Psoas muscle (tissue), 8 donors: ENCODE measurements at places on chromosomes 7 and 10. TPM values are rescaled to one million over a fixed set of nuclear protein-coding genes. Genes with fewer than 3 reads are reported as not detected.

GRCh38 chr7:131623154-131623553 is 66.7 kb upstream of the PODXL start:
- DNase-seq = peak; percentile 30
- H3K36me3 ChIP-seq = no peaks in the 10 kb centered on the region
- no peaks in the 10 kb centered on the region for H3K27me3 ChIP-seq
- peak overlapping the region; percentile 36 for H3K27ac ChIP-seq
- no peaks in the 10 kb centered on the region for H3K4me1 ChIP-seq
- H3K4me3 ChIP-seq = no peak overlapping the region

DNA sequence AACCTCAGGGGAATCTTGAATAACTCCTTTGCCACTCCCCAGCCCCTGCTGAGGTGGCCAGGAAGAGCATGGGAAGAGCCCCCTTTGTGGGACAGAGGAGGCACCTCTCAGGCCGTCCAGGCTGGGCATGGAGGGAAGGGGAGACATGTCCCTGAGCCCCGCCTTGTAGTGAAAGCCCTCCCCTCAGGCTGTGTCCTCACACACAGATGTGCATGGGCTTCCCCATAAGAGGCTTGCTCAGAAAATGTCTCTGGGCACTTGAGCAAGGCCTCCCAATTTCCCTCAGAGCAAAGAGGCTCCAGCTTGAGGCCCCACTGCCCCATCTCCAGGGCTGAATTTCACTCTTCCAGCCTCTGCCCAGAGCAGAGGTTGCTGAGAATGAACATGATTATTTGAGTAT is 3.8 kb downstream of the TMEM72 start:
- H3K36me3 ChIP-seq = no peaks in the 10 kb centered on the region
- H3K27ac ChIP-seq = no peak overlapping the region
- no peak overlapping the region for H3K4me3 ChIP-seq
- H3K27me3 ChIP-seq = no peaks in the 10 kb centered on the region
- H3K4me1 ChIP-seq = no peaks in the 10 kb centered on the region

GRCh38 chr10:118873738-118874105 is 119.0 kb upstream of the CACUL1 start:
- no peaks in the 10 kb centered on the region for H3K36me3 ChIP-seq
- DNase-seq = no peak
- no peak overlapping the region for H3K4me3 ChIP-seq
- no peaks in the 10 kb centered on the region for H3K27me3 ChIP-seq
- H3K4me1 ChIP-seq = peaks cover 8% of the 10 kb centered on the region

GRCh38 chr10:106198275-106198674 is 966.2 kb downstream of the SORCS1 start:
- no peaks in the 10 kb centered on the region for H3K4me1 ChIP-seq
- no peak overlapping the region for H3K27ac ChIP-seq
- H3K4me3 ChIP-seq = no peak overlapping the region
- no peaks in the 10 kb centered on the region for H3K27me3 ChIP-seq
- no peak for DNase-seq

The IKZF1 gene
- total RNA-seq = 1.1 TPM

The CRPPA gene
- total RNA-seq = 3.5 TPM

GRCh38 chr10:17835688-17836087 is 26.5 kb downstream of the MRC1 start:
- peaks cover 4% of the 10 kb centered on the region for H3K27me3 ChIP-seq
- no peaks in the 10 kb centered on the region for H3K4me1 ChIP-seq
- no peak overlapping the region for H3K27ac ChIP-seq

The ATP5MK gene
- 670 TPM for total RNA-seq

DNA sequence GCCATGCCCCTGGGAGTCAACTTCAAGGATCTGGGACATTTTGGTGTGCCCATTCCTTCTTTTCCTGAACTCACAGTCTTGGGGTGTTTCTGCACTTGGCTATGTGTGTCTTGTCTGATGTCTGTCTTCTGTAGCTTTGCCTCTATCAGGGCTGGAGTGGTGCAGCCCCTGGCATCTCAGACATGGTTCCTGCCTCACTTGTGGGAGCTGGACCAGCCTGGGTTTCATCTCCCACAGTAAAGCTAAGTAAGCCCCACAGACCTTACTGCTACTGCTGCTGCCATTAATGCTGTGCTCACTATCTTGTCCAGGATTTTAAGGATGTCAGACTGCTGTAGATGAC is 59.0 kb downstream of the ADCYAP1R1 start:
- H3K4me1 ChIP-seq = no peaks in the 10 kb centered on the region
- H3K36me3 ChIP-seq = no peaks in the 10 kb centered on the region
- H3K27me3 ChIP-seq = no peaks in the 10 kb centered on the region
- no peak overlapping the region for H3K4me3 ChIP-seq
- H3K27ac ChIP-seq = no peak overlapping the region

The INPP5F gene
- 10.0 TPM for total RNA-seq

GRCh38 chr7:69122953-69123352 is 475.3 kb upstream of the AUTS2 start:
- no peak overlapping the region for H3K27ac ChIP-seq
- no peaks in the 10 kb centered on the region for H3K27me3 ChIP-seq
- DNase-seq = no peak
- H3K4me1 ChIP-seq = no peaks in the 10 kb centered on the region
